ENCODE measurements at places on chromosomes 3 and 15. TPM values are rescaled to one million over a fixed set of nuclear protein-coding genes. Genes with fewer than 3 reads are reported as not detected.

- DNase-seq = no peak
Observed at GRCh38 chr15:63466378-63467192, 37.8 kb upstream of the USP3 start.

Gene ANKRD63
- not detected for polyA plus RNA-seq

GRCh38 chr3:63477494-63478129 lies 174.9 kb upstream of the SNTN start:
- no peak for DNase-seq

DNA sequence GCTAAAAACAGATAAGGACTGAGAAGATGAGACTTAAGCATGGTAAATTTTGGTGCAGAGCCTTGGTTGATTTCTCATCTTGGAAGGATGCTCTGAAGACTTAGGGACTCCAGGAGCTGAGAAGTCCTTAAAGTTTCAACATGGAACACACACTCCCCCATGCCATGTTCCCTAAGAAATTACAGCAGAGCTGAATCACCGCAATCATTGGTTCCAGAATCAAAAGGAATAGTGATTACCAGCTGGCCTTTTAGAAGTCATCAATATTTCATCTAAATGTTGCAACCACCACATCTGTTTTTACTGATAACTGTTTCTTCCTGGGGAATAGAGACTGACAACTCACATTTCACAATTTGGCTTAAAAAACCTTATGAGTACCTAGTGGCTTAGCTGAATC lies 229.3 kb downstream of the MINAR1 start:
- no peak for DNase-seq
